ENCODE measurements at places on chromosomes 5 and 9.

DNA sequence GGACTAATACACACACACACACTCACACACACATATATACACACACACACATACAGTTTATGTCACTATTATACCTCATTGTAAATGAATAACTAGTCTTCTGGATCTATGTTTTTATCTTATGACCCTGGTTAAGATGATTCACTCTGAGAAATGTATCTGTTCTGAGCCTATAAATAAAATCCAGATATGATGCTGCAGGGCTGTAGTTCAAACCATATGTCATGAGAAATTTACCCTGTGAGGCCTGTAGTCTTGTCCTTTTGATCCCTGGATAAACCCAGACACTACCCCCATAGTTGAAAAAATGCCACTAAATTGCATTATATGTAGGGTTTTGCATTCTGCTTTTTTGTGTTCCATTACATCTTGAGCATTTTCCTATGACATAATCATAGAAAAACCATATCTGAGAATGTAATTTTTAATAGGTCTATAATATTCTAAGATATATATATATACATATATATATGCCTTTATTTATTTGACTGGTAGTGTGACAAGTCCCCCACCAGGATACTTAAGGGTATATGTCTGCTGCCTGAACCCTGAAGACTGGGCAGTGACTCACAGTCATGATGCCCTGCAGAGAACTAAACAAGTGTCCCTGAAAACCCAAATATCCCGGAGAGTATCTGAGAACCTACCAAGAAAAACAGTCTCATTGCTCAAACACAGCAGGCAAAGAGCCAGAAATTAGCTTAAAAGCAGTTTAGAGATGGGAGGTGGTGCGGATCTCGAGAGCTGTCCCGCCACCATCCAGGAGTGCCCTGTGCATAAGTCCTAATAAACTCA is 18.4 kb upstream of the ALDOB start:
- DNase-seq, result no peak

DNA sequence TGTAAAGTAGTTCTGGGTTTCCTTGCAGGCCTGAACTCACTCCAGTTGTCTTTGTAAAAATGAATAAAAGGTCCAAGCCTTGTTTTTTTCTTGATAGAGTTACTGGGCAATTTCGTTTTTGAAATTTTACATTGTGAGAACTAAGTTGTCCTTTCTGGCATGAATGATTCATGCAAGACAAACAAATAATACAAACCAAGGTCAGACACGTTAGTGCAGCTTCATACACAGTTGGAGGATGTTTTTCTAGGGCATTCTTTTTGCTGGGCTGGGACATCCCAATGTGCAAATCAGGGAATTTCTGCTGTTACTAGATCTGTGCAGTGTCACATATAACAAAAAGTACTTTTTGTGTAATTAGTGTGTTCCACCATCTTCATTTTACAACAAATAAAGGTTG is 96.0 kb downstream of the MEGF10 start:
- DNase-seq, result no peak

- no peak for DNase-seq
Measured at GRCh38 chr9:35112257-35113020, 3.2 kb downstream of the ATOSB start.

- DNase-seq, result no peak
Measured at GRCh38 chr9:27054841-27055240, 49.4 kb upstream of the LRRC19 start.

DNA sequence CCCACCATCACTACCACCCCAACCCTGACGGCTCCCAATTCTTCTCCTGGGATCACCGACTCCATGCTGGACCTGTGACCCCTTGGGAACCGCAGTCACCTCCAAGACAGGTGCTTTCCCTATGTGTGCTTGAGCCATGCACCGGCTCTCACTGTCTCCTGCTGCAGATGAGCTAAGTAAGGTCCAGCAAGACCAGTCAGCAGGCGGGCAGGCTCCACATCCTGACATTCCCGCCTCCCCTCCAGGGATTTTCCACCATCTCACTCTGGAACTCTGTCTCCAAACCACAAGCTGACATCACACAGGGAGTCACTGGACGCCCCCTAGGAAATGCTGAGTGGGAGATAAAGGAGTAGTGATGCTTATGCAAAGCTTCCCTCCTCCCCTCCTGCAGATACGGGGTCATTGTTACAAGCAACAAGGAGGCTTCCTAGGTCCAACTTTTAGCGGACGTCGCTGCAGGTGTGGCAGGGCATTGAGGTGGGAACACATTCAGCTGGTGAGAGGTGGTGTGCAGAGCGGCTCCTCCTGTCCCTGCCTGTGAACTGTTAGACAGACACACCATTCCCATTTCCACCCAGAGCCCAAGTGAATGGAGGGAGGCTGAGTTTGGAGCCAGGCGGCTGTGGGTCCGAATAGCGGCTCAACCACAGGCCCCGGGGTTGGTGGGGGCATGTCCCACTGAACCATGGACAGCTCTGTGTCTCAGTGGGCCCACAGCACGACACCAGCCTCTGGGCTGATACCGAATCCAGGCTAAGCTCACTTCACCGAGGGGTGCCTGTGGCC is 129.2 kb upstream of the PHYKPL start:
- no peak for DNase-seq

DNA sequence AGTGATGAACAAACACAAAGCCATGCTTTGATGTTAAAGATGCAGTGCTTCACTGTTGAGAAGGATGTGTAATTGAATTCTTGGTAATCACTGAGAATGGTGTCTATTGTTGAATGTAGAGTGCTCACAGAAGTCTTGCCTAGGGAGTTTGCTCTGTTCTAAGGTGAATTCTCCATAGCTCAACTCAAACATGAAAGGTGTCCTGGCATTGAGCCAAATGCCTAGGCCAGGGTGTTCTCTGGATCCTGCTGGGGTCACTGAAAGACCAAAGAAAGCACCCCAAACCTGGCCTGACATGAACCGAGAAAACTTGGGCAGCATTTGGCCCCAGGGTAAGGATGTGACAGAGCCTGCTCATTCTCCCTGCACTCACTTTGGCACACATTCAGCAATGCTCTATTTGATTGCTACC is 217.3 kb downstream of the ARL15 start:
- no peak for DNase-seq

DNA sequence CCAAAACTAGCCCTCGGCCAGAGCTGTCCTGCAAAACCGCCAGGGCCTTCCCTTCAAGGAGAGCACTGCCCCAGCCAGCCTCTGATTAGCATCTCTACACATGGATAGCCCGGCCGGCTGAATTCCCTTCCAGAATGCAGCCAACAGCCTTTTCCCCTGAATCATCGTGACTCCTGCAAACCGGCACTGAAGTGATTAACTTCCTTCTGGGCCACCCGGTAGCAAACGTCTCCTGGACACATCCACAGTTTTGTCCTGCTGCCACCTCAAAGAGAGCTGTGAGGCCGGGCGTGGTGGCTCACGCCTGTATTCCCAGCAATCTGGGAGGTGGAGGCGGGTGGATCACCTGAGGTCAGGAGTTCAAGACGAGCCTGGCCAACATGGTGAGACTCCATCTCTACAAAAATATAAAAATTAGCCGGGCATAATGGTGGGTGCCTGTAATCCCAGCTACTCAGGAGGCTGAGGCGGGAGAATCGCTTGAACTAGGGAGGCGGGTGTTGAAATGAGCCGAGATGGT is 21.1 kb upstream of the EEIG1 start:
- DNase-seq, result no peak

DNA sequence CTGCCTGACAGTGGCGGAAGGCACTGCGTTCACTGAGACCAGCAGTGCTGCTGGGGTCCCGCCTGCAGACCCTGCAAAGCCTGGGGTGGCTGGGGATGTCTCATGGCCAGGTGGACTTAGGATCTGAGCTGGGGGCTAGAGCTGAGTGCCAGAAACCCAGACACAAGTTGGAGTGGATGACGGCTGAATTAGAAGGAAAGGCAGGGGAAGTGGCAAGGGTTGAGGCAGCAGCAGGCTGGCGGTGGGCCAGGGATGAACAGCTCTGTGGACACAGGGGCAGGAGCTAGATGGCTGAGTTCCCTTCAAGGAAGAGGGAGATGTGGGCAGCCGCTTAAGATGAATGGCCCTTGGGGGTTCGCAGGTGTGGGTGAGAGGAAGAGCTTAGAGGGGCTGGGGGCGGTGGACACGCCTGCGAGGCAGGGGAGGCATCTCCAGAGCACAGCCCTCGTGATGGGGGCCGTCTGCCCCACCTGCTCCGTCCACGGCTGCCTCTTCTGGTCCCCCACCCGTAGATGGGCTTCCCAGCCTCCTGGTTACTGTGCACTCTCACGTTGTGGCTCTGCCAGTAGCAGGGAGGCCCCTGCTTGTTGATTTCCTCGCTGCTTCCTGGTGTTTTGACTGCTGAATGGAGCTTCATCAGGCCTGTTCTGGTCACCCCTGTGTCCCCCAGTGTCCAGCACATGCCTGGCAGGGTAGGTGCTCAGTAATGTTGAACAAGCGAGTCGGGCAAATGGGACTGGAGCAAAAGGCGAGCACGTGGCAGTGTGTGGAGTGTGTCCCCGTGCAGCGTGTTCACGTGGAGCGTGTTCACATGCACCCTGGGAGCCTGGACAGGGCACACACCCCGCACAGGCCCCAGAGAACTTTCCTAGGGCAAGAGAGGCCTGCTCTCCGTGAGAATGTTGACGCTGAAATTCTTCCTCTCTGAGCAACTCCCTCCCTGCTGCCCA is 168.2 kb downstream of the CACNA1B start:
- DNase-seq, result no peak

- no peak for DNase-seq
Measured at GRCh38 chr9:25322142-25322541, 356.1 kb downstream of the TUSC1 start.

- DNase-seq, result no peak
Measured at GRCh38 chr5:142322747-142323479, 1.9 kb downstream of the SPRY4 start.

DNA sequence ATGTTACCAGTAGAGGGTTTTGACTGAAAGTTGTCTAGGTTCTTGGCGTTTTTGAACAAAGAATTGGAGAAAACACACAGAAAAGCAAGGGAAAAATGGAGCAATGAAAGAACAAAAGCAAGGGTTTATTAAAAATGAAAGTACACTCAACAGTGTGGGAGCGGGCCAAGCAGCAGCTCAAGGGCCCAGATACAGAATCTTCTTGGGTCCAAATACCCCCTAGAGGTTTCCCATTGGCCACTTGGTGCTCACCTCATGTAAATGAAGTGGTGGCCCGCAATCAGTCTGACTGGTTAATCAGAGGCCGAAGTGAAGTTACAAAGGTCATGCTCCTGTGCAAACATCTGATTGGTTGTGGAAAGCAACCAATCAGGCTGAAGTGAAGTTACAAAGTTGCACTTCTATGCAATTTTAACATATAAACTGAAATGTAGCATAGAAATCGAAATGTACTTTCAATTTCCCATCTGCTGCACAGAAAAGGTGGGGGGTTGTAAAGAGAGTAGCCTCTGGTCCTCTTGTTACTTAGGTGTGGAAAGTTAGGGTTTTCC is 1.9 kb upstream of the GM2A start:
- no peak for DNase-seq

GRCh38 chr5:153429761-153430380 is 60.6 kb upstream of the GRIA1 start:
- DNase-seq, result no peak

DNA sequence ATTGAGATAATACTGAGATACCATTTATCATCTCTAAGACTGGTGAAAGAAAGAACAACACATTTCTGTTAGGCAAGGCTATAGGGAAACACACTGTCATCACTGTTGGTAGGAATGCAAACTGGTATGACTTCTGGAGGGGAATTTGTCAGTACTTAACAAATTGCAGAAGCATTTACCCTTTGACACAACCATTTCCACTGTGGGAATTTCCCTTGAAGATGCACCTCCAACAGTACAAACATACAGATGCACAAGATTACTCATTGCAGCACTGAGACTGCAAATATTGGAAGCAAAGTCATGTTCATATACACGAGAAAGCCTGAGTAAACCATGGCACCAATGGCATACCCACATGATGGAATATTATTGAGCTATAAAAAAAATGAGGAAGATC is 17.6 kb downstream of the GM2A start:
- no peak for DNase-seq

DNA sequence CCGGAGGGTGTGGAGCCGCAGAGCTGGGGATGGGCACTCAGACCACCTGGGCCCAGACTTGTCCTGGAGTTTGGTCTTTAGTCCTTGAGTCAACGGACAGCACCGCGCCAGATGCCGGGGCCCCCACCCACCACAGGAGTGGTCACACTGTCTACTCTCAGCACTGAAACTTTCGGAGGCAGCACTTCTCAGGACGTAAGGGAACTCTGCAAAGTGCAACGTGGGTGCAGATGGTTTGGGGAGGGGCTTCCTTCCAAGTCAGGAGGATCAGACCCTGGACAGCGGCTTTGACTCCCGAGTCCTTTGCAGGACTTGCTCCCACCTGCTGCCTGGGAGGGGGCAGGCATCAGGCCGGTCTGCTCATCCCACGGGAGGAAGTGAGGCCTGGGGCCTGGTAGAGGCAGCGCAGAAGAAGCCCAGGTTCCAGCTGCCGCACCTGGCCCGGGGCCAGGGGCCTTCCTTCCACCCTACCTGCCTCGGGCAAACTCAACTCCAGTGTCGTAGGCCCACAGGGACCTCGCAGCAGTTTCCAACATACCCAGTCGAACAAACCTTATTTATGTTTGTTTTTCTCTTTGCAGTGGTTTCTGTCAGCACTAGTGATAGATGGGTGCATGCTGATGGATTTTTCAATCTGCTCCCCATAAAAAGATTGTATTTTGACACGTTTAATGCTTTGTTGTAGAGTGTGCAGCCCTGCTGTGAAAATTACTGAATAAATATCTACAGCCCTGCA is 149.8 kb upstream of the PPP1R26 start:
- DNase-seq, result no peak

- DNase-seq, result no peak
Measured at GRCh38 chr9:22392523-22392922, 54.1 kb upstream of the DMRTA1 start.

GRCh38 chr5:169318556-169318955 is 17.6 kb upstream of the SLIT3 start:
- no peak for DNase-seq

DNA sequence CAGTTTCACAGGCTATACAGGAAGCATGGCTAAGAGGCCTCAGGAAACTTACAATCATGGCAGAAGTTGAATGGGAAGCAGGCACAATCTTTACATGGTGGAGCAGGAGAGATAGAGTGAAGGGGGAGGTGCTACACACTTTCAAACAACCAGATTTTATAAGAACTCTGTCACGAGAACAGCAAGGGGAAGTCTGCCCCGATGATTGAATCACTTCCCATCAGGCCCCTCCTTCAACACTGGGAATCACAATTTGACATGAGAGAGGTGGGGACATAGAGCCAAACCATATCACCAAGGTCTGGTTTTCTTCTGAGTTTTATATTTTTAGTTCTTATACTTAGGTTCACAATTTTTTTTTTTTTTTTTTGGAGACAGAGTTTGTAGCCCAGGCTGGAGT is 16.1 kb downstream of the ZCCHC9 start:
- no peak for DNase-seq
